ENCODE measurements at places on chromosomes 7 and 10.

- no peak for DNase-seq
These were observed 9.9 kb upstream of the OR6V1 start for GRCh38 chr7:143042159-143042789.

DNA sequence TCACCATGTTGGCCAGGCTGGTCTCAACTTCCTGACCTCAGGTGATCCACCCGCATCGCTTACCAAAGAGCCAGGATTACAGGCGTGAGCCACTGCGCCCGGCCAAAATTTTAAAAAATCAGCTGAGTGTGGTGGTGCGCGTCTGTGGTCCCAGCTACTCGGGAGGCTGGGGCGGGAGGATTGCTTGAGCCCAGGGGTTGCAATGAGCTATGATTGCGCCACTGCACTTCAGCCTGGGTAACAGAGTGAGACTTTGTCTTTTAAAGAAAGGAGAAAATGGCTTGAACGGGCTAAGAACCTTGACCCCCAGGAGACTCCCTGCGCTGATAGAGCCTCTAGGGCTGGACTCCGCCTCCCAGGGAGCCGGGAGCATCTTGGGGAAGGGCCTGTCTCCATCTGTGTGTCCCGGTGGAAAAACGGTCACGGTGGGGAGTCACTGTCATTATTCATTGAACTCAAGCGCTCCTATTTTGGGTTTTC lies 760 bp upstream of the KCTD7 start:
- no peak for DNase-seq

- no peak for DNase-seq
These were observed 304.9 kb upstream of the ZMIZ1 start for GRCh38 chr10:78763651-78764395.

DNA sequence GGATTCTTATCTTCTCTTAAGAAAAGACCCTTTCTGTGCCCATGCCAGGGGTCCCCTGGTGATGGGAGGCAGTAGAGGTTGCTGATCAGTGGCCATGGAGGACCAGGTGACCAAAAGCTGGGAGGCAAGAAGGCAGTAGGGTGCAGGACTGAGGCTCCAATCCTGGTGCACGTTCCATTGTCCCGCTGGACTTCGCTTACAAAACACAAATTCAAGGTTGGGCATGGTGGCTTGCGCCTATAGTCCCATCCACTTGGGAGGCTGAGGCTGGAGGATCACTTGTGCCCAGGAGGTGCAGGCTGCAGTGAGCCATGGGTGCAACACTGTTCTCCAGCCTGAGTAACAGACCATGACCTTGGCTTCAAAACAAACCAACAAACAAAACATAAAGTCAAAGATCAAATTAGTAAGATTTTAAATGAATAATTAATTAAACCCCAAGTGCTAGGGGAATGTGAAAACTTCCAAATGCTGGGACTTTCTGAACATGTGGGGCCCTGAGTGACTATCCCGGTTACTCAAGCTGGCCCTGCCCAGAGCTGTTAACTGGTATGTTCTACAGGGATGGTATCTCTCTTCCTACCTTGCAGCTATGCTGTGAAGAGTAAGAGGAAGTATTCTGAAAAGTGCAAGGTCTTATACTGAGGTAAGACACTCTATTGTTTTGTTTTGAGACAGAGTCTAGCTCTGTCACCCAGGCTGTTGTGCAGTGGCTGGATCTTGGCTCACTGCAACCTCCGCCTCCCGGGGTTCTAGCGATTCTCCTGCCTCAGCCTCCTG lies 97.6 kb downstream of the LYZL2 start:
- no peak for DNase-seq

- no peak for DNase-seq
These were observed 7.2 kb downstream of the WDR37 start for GRCh38 chr10:1063232-1063865.

DNA sequence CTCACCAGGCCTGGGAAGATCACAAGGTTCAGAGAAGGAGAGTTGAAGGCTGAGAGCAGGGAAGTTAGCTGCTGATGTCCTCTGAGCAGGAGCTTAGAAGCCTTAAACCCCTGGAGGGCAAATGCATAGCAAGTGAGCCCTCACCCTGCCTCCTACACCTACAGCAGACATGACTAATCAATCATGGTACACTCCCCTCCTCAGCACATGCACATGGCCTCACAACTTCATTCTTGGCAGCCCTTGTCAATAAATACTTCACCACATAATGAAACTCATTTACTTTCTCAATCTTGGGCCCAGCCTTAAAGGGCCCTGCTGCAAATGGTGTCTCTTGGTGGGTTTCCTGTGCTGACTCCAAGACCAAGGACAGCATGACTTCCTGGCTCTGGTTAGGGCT lies 12.9 kb downstream of the MMRN2 start:
- no peak for DNase-seq

GRCh38 chr7:34756025-34756437 lies 98.0 kb downstream of the NPSR1 start:
- no peak for DNase-seq

- DNase-seq = no peak
These were observed 3.5 kb upstream of the MYOZ1 start for GRCh38 chr10:73644767-73645166.

DNA sequence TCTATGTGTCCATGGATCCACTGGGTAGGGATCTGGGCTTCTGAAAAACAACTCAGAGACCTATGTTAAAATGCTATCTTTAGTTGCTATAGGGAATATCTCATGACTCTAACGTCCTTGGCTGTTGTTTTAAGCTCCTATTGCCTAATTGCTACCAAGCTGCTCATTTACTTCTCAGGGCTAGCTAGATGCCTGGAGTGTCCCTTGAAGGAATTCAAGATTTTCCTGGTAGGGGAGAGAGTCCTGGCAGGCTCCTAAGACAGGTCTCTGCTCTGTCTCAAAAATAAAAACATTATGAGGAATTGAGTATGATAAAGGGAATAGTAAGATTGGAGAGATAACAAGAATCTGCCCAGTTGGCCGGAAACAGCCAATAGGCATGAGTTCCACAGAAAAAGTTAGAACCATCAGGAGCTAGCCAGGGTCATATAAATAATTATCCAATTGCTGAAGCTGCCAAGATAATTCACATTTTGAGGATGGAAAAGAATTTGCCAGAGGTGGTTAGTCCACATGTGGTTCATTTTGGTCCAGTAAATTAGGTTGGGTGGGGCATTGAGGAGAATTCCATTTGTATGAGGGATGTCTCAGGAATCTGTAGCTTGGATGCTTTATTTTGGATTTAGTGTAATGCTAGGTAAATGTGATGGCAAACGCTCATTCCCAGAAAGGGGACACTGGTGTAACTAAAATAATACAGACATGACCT lies 362.7 kb upstream of the VSTM2A start:
- no peak for DNase-seq

- no peak for DNase-seq
These were observed 431.6 kb upstream of the GALNT17 start for GRCh38 chr7:70700055-70700940.

GRCh38 chr10:27611236-27611635 lies 107.1 kb downstream of the RAB18 start:
- no peak for DNase-seq

GRCh38 chr7:78900806-78901205 lies 552.7 kb downstream of the MAGI2 start:
- DNase-seq = no peak

- DNase-seq = no peak
These were observed 165.0 kb downstream of the KMT2E start for GRCh38 chr7:105178928-105179541.

DNA sequence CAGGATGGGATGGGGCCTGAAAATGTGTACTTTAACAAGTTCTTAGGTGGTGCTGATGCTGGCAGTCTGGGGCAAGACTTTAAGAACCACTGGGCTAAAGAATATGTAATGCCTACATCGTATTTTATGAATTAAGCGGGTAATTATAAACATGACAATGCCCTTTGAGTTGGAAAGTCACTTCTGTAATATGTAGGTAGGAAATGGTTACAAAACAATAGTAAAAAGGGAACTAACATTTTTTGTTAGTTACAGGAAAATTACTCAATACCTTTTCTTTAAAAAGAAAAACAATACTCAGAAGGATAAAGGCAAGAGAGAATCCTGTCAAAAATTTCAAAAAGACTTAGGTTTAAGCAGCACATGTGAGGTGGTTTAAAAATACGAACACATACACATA lies 48.3 kb upstream of the STEAP4 start:
- no peak for DNase-seq

DNA sequence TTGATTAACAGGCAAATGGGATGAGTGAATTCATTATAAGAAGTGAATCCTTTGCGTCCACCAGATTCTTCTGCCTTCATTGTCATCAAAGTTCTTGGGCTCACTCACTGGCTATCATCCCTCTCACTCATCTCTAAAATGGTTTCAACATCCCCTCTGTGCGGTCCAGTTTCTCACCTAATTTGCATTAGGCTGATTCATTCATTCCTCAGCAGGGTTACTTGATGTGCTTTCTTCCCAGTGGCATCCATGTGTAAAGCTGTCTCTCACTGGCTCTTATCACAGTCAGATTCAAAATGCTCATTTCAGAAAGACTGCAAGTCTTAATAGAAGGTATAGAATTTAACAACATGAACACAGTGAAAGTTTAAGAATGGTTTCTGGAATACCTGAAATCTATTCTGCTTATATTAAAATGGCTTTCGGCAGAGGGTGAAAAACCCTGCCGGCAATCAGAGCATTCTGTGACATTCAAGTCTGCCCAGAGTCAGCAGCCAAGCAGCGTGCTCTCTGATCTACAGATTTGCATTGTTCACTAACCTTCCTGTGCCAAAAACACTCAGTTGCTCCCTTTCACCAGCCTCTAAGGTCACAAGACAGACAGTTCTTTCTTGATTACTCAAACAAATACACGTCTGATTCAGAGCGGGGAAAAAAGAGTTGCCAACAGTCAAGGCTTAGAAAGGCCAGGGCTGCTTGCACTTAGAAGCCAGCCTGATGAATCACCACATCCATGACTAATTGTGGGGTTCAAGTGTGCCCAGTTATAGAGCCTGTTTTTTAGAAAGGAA lies 106.7 kb downstream of the TES start:
- DNase-seq = peak; percentile 57

- no peak for DNase-seq
These were observed 531.1 kb downstream of the SDK1 start for GRCh38 chr7:3832199-3832598.

DNA sequence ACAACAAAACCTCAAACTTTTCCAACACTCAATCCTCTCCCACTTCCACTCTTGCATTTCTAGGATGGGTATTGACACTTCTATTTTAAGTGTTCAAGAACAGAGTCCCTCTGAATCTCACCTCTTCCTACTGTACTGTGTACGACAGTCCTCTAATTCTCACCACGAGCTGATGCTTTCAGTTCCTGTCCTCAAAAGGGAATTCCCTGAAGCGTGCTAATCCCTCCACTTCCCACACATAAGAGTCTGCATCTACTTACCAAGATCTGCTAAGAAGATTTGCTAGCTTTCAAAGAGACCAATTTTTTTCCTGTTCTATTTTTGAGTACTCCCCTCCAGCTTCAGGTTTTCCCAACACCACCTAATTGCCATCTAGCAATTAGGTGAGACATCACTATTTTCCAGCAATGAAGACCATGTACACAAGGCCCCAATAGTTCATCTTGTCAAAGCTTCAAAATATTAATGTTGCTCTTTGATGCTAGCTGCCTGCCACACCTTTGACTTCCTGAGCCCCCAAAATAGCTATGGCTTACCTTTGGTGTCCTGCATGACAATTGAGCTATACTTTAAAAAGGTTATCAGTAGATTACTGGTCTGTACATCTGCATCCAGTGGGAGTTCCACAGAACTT lies 54.4 kb downstream of the ARMH3 start:
- DNase-seq = no peak

DNA sequence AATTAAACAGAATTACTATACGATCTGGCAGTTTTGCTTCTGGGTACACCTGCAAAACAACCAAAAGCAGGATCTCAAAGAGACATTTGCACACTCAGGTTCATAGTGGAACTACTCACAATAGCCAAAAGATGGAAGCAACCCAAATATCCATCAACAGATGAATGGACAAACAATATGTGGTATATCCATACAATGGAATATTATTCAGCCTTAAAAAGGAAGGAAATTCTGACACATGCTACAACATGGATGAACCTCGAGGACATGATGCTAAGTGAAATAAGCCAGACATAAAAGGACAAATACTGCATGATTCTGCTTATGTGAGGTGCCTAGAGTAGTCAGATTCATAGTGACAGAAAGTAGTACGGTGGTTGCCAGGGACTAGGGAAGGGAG lies 330.7 kb downstream of the PLXNA4 start:
- DNase-seq = no peak

DNA sequence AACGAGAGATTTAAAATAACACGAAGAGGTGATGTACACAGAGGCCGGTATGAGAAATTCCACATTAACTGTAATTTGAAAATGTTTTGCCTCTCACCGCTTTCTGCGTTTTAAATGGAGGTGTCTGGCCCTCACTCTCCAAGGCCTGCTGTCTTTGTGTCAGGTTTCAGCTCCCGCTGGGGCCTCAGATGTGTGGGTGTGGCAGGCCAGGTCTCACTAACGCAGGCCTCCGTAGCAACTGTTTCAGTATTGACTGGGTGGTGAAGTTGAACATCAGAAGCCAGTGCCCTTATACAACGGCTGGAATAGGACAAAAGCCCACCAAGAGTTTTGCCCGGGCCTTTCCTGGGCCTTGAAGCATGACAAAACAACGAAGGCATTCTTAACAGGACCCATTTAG lies 303.1 kb downstream of the ADARB2 start:
- DNase-seq = no peak

- no peak for DNase-seq
These were observed 23.6 kb downstream of the PDIA4 start for GRCh38 chr7:149004405-149005370.

DNA sequence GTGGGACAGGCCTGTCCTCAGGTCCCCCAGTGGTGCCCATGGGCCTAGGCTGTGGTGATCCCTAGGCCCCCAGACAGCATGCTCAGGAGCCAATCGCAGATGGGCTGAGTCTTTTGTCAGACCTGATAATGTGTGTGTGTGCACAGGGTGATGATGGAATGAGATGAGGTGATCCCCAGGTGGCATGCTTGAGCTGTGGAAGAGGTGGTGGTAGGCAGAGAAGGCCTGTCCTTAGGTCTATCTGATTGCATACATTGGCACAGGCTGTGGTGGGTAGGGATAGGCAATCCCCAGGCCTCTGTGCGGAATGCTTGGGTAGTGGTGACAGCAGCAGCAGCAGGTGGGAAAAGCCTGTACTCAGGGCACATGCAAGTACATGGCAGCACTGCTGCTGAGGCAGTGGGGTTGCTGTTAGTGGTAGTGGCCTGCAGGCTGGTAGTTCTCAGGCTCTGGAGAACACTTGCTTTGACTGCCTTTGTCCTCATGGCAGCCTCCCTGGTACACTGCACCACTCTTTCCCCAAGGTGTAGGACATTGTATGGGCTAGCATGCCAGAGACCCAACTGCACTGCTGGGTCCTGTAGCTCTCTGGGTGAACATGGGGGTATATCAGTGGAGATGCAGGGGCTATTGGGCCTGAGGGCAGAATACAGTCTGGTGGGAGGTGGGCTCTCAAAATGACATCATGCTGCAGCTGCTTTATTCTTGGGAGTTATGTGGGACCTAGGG lies 260.9 kb upstream of the PLPP4 start:
- DNase-seq = no peak

GRCh38 chr10:14560791-14561765 lies 213.6 kb downstream of the FAM107B start:
- no peak for DNase-seq

GRCh38 chr7:130279286-130279685 lies 12.6 kb downstream of the CPA2 start:
- DNase-seq = no peak

Data from C1 segment of cervical spinal cord (tissue), 14 donors.